ENCODE measurements at places on chromosomes 13 and 19.

DNA sequence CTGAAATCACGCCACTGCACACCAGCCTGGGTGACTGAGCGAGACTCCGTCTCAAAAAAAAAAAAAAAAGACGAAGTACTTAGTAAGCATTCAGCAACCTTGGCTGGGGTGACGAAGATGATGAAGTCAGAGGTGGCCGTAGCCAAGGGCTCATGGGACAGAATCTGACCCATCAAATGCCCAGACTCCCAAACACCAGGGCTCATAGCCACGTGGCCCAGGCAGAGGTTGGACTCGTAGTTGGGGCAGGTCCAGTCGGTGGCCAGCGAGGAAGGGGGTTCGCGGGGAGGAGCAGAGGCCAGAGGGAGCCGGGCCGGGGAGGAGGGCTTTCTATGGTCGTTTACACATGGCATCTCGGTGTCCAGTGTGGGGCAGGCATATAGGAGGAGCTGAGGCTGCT is 52.1 kb upstream of the EHD2 start:
- DNase-seq, result no peak

GRCh38 chr13:22486490-22486889 is 694.3 kb upstream of the SGCG start:
- DNase-seq, result no peak

GRCh38 chr19:13979686-13980085 is 26.4 kb downstream of the RFX1 start:
- DNase-seq, result no peak

DNA sequence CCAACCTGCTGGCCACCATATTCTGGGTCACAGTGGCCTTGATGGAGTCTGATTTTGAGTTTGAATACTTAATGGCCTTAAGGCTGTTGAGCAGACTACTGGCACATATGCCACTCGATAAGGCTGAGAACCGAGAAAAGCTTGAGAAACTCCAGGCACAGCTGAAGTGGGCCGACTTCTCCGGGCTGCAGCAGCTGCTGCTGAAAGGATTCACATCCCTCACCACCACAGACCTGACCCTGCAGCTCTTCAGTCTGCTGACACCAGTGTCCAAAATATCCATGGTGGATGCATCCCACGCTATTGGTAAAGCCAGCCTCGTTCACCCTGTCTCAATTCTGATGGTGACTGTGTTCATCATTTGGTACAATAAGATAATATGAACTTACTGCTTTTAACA is 77.5 kb downstream of the ZAR1L start:
- no peak for DNase-seq

- no peak for DNase-seq
Observed at GRCh38 chr13:45406421-45406820, 11.8 kb downstream of the SLC25A30 start.

GRCh38 chr19:42478765-42479311 is 36.1 kb upstream of the CXCL17 start:
- no peak for DNase-seq

- DNase-seq, result no peak
Observed at GRCh38 chr19:23309926-23310325, 59.7 kb upstream of the ZNF724 start.

DNA sequence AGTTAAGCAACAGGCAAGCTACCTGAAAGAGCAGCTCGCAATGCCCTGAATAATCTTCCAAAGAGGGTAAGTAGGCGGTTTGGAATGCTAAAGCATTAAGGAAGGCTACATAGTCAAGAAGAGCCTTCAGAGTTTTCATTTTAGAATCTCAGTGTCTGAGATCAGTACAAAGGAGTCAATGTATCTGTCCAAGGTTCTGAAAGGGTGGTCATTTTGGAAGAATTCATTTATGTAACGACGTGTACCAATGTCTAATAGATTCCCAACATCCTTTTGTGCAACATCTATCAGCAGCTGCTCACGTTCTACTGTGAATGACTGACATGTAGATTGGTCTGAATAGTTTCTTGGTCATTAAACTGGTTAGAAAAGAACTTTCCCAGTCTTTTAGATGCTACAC is 15.2 kb downstream of the ZNF665 start:
- DNase-seq, result no peak

DNA sequence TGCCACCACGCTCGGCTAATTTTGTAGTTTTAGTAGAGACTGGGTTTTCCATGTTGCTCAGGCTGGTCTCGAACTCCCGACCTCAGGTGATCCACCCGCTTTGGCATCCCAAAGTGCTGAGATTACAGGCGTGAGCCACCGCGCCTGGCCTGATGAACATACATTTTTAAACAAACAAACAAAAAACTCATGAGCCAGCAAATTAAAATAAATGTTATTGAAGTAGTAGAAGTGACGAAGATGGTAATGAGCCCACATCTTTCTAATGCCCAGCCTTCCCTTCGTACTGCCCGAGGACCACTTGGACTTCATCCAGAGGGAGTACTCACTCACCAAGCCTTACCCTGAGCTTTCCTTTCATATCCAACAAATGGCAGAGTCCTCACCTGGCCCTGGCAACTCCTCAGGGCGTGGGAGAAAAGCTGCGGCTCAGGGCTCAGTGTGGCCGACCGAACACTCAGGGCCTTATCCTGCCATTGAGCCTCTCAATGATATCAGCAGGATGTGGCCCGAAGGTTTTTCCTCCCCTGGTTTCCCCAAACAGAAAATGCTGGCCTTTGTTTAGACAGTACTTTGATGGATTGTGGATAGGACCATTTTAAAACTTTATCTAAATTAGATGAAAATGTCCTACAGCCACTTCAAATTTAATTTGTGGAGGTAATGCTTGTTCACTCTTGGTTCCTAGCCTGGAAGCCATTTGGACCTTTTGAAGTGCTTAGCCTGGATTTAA is 22.8 kb upstream of the ABCC4 start:
- no peak for DNase-seq

GRCh38 chr13:108621462-108621861 is 7.9 kb upstream of the MYO16 start:
- no peak for DNase-seq

- no peak for DNase-seq
Observed at GRCh38 chr19:37699057-37699456, 20.5 kb downstream of the ZNF607 start.

- DNase-seq, result peak; percentile 13
Observed at GRCh38 chr19:16435238-16435917, 36.4 kb downstream of the EPS15L1 start.

DNA sequence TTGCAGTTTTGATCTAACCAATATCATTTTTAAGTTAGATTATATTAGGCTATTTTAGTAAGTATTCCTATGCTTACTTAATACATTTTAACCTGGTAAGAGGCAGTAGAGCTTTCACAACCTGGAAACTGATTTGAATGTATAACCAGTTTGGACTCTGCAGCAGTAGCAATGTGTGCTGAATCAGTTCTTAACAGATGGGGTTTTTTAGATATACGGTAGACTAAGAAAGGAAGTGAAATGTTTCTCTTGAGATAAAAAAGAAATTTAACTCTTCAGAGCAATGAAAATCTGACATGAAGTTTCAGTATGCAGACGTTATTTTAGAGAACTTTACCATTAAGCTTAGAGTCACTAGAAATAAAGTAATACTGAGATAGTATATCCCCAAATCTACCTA is 2.7 kb downstream of the NBEA start:
- no peak for DNase-seq

- DNase-seq, result no peak
Observed at GRCh38 chr19:16611121-16611520, 16.9 kb downstream of the MED26 start.

GRCh38 chr19:38247734-38248268 is 8.4 kb downstream of the PPP1R14A start:
- DNase-seq, result no peak

- no peak for DNase-seq
Observed at GRCh38 chr13:66974174-66974573, 256.0 kb downstream of the PCDH9 start.

DNA sequence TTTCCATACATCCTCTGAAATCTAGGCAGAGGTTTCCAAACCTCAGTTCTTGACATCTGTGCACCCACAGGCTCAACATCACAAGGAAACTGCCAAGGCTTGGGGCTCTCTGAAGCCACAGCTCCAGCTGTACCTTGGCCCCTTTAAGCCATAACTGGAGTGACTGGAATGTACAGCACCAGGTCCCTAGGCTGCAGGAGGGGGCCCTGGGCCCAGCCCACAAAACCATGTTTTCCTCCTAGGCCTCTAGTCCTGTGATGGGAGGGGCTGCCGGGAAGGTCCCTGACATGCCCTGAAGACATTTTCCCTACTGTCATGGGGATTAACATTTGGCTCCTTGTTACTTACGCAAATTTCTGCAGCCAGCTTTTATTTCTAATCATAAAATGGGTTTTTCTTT is 1093.0 kb upstream of the PCDH9 start:
- DNase-seq, result no peak

DNA sequence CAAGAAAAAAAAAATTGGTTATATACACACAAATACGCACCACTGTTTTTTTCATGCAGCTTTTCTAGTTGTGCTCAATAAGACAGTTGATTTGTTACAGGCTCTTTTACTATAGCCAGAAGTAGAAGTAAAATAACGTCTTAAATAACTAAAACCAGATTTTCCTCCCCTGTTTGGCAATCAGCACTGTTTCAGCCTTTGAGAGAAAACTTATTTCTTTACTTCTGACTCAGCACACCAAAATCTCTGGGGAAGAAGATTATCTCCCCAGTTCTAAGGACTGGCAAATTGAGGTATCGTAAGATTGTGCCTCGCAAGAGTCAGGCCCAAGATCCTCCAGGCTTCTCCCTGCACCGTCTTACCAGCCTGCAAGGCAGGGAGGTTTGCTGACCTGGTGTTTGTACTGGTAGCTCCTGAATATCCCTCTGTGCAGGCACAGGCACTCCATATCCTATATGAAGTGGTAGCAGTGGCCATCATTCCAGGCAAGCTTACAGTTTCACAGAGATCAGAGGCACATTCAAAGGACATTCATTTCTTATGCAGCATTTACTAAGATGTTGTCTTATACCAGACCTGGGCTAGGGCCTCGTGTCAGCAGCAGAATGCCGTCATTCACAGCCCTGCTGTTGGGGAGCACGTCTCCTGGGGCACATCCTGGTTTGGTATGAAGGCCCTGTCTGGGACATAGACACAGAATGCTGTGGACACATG is 268.2 kb downstream of the ZNF536 start:
- no peak for DNase-seq

DNA sequence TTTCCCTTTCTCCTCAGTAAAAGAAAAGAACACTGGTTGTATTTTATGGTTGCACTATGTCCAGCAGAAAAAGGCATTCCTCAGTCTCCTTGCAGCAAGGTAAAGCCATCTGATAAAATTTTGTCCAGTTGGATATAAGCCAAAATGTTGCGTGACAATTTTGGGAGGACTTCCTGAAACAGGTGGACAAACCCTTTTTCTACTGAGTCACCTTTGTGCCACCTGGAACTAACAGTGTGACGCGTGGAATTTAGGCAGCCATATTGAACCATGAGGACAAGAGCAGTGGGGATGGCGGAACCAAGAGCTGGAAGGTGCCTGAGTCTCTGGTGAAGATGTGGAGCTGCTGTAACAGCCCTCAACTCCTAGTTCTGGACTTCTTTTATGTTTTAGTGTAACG is 8.2 kb downstream of the CADM4 start:
- DNase-seq, result no peak

- no peak for DNase-seq
Observed at GRCh38 chr13:47334173-47334572, 437.3 kb upstream of the HTR2A start.

GRCh38 chr13:28545583-28546333 is 50.8 kb upstream of the FLT1 start:
- no peak for DNase-seq

- peak; percentile 62 for DNase-seq
Observed at GRCh38 chr19:45677351-45678230, 9.6 kb downstream of the GIPR start.
